ENCODE measurements at places on chromosomes 1 and 21. TPM values are rescaled to one million over a fixed set of nuclear protein-coding genes. Genes with fewer than 3 reads are reported as not detected.

GRCh38 chr1:175373786-175374623, 181.4 kb upstream of the KIAA0040 start:
- DNase-seq = no peak

- DNase-seq = no peak
Observed at GRCh38 chr1:55490547-55490946, 275.4 kb upstream of the USP24 start.

DNA sequence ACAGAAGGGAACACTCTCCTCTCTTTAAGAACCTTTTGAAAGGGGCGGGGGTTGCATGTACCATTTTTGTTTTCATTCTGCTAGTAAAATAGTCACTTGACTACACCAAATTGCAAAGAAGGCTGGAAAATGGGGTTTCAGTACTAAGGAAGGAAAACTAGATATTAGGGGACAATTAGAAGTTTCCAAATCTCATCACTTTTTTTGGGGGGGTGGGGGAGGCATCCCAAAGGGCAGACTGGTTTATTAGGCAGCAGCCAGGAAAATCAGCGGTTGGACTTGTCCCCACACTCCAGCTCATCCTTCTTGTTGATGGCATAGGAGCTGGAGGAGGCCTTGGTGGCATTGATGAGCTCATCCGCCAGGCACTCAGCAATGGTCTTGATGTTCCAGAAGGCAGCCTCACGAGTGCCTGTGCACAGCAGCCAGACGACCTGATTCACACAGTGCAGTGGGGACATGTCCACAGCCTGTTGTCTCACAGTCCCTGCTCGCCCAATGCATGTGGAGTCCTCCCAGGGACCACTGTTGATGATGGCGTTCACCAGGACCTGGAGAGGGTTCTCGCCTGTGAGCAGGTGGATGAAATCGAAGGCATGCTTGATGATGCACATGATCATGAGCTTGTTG, 1.7 kb upstream of the TMEM50B start:
- DNase-seq = no peak

DNA sequence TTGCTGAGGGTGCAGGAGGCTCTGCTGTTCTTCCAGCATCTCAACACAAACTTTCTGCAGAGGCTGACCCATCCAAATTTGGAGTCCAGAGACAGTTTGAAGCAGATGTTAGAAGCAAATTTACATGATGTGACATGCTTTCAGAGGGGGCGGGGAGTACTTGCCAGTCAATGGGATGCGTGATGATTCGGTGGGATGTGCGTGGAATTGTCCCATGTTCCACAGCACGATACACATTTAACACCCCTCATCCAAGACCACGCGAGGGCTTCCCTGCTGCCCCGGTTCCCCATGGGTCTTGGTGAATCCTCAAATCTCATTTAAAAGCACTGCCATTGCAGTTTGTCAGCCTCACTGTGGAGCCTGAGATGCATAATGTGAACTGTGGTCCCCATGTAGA, 78.6 kb upstream of the TLR5 start:
- no peak for DNase-seq

DNA sequence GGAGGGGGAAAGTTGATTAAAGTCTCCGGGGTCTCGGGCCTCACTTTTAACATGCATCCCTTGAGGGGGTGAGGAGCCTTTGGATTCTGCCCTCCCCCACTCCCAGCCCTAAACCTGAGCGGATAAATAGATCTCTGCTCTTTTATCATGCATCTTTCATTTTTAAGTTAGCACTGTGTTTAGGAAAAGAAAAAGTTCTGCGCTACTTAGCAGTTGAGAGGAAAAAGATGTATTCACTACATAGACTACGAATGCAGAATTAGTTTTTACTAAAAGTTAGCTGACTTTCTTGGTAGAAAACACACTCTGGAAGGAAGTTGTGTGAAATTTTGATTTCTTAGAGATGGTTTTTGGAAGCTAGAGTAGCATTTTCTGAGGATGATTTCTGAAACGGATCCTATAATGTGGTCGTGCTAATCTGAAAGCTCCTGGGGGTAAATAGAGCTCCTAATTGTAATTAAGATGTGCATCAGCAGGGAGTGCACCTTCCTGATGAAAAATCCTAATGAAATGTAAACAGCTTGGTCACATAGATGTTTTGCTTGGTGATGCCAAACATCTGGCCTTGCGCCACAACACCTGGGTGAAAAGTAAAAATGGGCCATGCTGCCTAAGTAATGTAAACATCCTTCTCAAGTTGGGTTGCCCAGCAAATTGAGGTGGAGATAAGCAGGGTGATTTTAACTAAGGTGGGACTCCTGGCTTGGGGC, 1.8 kb downstream of the ROR1 start:
- no peak for DNase-seq

DNA sequence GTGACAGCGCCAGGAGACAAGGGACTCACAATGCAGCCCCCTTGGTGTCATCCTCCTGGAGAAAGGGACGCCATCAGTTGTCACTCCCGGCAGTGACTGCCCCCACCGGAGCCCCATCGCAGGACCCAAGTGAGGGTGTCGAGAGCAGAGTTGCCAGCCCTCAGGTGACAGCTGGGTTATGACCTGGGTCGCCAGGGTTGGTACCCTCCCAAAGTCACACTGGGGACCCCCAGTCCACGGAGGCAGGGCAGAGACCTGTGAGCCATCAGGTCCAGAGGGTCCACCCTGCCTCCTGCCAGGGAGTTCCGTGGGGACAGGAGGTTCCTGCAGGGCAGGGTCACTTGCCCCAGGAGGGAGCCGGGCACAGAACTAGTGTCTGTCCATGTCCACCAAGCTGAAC, 78.2 kb upstream of the IFFO2 start:
- DNase-seq = peak; percentile 32

- DNase-seq = no peak
Observed at GRCh38 chr1:6418668-6419396, 887 bp downstream of the HES2 start.

The FAM229A gene
- 9.7 TPM for total RNA-seq

The PCAT6 gene
- total RNA-seq = 0.71 TPM

The S100A14 gene
- total RNA-seq = 138 TPM

The CRP gene
- total RNA-seq = not detected

DNA sequence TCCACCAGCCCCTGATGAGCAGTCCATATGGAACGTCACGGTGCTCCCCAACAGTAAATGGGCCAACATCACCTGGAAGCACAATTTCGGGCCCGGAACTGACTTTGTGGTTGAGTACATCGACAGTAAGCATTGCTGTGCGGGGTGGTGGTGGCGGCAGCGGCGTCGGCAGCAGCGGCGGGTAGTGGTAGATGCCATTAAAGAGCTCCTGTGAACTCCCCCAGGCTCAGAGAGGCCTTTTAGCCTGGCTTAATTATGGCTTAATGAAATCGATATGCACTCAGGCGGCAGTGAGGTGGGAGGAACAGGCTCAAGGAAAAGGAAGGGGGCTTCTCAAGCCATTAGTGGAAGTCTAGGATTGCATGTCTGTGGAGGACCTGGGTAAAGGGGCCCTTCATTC, 41.9 kb upstream of the CNTN2 start:
- DNase-seq = no peak

DNA sequence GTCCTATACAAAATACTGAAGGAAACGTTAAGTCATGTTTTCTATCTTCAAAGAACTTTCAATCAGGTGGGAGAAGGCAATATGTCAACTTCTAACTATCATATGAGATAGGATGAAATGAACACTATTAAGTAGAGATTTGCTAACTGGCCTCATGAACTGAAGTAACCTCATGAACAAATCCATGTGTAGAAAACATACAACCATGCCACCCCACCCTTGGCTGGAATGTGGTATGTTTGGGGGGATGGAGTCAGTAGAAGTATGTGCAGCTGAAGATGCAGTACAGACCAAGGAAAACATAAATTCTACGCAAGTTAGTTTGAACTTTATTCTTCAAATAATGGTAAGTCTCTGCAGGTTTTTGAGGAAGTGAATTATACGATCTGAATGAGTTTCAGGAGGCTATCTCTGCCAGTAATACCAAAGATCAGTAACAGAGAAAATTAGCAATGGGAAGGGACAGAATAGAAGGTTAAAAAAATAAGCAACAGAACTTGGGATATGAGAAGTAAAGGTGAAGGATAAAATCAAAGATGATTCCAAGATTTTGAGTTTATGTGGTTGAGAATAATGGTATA, 4.5 kb downstream of the TRMT1L start:
- no peak for DNase-seq

- DNase-seq = no peak
Observed at GRCh38 chr21:25107708-25108107, 499.6 kb downstream of the MRPL39 start.

GRCh38 chr1:115545791-115546733, 95.7 kb upstream of the VANGL1 start:
- DNase-seq = no peak

- no peak for DNase-seq
Observed at GRCh38 chr1:51535006-51535592, 16.0 kb upstream of the EPS15 start.

GRCh38 chr1:147669469-147670318, 630 bp downstream of the ACP6 start:
- peak; percentile 70 for DNase-seq

The RPS6KA1 gene
- total RNA-seq = 140 TPM

DNA sequence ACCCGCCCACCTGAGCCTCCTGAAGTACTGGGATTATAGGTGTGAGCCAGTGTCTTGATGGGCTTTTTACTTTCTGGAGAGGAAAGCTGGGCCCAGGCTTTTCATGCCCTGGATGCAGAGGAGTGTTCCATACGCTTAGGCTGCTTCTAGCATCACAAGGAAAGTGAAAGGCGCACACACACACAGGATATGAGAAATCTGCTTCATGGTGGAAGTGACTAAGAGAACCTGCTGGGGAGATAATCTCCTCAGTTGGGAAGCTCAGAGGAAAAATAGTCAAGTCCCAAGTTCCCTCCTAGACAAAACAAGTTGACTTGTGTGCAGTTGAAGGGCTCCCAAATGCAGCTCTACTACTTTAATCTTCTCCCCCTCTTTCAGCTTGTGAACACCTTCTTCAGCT, 2.2 kb downstream of the NUDC start:
- DNase-seq = no peak

DNA sequence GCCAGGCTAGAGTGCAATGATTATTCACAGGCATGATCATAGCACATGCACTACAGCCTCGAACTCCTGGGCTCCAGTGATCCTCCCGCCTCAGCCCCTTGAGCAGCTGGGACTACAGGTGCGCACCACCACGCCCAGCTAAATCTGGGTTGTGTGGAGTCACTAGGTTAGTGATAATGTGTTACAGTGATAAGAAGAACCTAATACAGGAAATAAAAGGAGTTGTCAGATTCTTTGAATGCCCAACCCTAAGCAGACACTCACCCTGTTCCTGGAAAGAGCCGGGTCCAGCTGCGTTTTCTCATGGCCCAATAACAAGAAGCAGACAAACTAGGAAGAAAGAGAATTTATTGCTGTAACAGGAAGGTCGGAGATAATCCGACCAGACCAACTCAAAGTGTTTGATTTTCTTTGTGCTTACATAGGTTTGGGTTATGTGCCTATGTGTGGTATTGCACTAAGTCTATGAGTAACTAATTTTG, 8.8 kb downstream of the IFNGR2 start:
- DNase-seq = no peak

DNA sequence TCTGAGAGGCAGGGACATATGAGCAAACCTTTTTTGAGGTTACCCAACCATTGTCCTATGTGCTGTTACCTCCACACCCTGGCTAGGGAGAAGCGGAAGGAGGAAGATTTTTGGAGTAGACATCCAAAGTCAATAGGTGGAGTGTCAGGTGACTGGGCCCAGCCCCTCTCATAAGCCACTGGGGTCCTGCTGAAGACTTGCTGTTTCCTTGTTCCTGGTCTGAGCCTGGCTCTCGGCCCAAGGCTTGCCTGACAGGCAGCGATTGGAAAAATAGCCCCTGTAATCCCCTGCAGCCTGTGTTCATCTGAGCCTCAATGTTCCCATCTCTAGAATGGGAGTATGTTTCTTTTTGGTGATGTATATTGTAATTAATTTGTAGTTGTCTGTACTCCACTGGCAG, 6.9 kb upstream of the PIGR start:
- DNase-seq = peak; percentile 76

GRCh38 chr1:58156124-58156468, 390.4 kb downstream of the OMA1 start:
- DNase-seq = no peak

The CYP2J2 gene
- total RNA-seq = 2.7 TPM

GRCh38 chr1:55179177-55179835, 35.9 kb downstream of the USP24 start:
- DNase-seq = no peak

The TLR5 gene
- 26.6 TPM for total RNA-seq

DNA sequence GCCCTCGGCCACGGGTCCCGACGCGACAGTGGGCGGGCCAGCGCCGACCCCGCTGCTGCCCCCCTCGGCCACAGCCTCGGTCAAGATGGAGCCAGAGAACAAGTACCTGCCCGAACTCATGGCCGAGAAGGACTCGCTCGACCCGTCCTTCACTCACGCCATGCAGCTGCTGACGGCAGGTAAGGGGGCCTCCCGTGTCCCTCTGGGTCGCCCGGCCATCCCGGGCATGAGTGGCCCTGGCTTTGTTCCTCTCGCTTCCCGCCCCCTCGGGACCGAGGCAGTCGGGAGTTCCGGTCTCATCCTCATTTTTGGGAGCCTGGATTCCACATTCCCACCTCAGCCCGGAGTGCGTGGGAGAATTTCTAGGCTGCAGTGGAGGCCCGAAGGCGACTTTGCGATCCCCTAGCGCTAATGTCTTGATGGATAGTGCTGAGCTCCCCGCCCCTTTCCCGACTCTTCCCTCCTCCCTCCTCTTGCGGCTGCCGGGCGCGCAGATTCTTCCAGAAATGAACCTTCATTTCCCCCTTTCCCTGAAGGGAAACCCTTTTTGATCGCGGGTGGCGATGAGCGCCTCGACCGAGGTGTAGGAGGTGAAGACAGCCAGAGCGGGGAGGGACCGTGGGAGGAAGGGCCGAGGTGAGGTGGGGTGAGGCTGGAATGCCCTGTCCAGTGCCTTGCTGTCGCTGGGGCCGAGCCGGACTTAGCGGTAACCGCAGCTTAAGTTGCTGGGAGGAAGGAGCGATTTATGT, 705 bp downstream of the KHDRBS1 start:
- DNase-seq = peak; percentile 76

DNA sequence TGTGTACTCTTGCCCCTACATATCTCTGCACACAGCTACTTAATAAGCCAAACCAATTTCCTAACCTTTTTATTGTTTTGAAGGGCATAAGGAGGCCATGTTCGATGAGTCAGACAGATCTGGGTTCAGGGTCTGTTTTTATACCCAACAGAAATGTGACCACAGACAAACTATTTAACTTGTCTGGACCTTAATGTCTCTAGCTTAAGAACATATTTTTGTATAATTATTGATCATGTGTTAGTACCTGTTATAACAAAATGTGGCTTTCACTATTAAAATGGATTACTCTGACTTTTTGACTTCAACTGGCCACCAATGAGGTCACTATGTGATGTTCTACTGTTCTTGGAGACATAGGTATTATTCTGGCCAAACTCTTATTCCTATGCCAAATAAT, 507.8 kb upstream of the USP24 start:
- no peak for DNase-seq

GRCh38 chr1:113931451-113931851, 2.3 kb downstream of the HIPK1 start:
- no peak for DNase-seq

DNA sequence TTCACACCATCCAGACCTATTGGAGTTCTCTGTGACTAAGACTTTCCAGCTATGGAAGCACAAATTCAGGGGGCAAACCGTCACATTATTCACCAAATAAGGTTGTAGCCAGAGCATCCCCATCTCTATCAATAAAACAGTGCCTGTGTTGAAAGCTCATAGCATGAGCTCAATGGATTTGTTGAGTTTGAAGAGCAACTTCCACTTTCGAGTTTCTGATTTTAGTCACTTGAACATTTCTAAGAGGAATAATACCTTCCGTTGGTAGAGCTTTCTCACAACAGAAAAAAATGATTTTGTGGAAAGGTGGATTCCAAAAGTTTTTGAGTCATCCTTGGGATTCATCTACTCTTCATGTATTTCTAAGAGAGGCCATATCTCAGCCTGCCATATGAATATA, 13.0 kb upstream of the ELAVL4 start:
- no peak for DNase-seq
